ENCODE measurements at places on chromosomes 7 and 10.

GRCh38 chr10:80528185-80528700 lies 9.5 kb upstream of the SH2D4B start:
- peak; percentile 89 for DNase-seq

GRCh38 chr10:6504296-6504695 lies 75.8 kb downstream of the PRKCQ start:
- DNase-seq, result no peak

DNA sequence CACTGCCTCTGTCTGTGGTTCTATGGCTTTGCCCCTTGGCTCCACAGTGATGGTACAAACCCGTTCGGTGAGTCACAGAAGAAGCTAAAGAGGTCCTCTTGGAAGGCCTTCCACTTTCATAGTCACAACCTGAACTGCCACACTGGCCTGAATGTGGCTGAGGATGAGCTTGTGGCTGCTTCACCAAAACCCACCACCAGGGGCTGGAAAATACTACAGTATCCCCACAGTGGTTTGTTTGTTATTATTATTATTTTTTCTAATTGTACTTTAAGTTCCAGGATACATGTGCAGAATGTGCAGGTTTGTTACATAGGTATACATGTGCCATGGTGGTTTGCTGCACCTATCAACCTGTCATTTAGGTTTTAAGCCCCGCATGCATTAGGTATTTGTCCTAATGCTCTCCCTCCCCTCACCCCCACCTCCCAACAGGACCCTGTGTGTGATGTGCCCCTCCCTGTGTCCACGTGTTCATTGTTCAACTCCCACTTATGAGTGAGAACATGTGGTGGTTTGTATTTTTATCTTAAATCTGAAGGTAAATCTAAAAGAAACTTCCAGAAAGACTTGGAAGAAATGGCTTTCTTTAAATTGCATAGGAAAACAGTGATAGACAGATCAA lies 160.8 kb upstream of the NPSR1 start:
- DNase-seq, result no peak

DNA sequence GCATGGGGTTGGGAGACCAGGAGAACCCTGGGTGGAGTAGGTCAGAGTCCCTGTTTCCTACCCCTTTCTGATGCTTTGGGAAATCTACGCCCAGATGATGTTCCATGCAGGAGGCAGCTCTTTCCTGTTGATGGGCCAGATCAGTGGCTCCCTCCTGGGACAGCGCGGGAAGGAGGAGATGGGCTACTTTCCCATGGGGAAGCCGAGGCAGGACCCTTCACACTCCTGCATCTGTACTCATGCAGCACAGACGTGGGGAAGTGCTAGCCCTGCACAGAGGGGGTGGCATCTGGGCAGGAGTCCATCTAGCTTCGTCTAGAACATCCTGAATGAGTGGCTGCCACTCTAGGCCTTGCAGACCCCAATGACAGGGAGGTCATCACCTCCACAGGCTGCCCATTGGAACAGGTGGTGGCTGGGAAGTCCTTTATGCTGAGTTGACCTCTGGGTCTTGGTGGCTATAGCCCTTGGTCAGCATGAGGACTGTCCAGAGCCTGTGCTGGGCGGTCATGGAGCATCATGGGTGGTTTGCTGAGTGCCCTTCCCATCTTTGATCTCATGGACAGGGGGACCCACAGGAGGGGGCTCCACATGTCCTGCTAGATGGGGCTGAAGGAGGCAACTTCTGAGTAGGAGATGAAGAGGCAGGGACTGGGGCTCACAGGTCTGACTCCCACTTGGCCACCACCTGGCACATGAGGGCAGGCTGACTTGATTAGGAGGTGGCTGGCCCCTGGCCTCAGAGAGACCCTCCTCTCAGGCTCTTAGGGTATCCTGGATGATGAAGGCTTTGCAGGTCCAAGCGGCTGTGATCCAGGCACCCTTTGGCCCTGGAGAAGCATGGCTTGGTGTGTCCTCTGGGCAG lies 24.6 kb downstream of the RAMP3 start:
- DNase-seq, result no peak

Data from suppressor macrophage (primary cell).